ENCODE measurements at places on chromosomes 6 and 20.

- DNase-seq, result no peak
Observed at GRCh38 chr6:6556738-6557503, 31.6 kb upstream of the LY86 start.

- no peak for DNase-seq
Observed at GRCh38 chr6:35046862-35047261, 94.3 kb downstream of the TCP11 start.

- no peak for DNase-seq
Observed at GRCh38 chr6:154885214-154885613, 109.9 kb upstream of the TIAM2 start.

DNA sequence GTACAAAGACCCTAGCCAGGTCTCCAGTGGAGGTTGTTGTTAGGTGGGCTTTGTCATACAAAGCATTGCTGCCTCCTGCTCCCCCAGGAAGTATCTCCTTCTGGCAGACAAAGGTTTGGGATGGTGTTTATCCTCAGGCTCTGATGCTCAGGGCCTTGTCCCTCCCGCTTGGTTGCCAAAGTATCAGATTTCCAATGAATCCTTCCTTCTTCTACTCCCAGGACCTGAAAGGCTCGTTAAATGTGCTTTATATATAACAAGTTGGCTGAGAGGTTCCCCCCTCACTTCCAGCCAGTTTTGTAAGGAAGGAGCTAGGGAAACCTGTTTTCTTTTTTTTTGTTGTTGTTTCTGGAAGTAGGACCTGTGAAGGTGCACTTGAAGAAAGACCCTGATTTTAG lies 14.4 kb downstream of the PTK7 start:
- no peak for DNase-seq

DNA sequence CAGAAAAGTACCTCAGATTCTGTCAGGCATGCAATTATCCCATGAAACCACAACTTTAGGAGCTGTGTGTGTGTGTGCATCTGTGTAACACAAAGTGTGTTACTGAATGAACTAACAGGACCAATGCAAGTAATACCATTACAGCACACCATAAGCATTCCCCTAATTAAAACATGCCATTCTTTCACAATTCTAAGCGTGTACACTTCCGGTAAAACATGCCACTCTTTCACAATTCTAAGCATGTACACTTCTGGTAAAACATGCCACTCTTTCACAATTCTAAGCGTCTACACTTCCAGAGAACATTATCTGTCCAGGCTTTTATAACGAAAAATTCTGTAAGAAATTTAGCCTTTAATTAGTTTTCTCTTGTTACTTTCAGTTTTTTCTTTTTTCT lies 238.2 kb downstream of the GMDS start:
- no peak for DNase-seq

- DNase-seq, result no peak
Observed at GRCh38 chr20:16930656-16931055, 182.5 kb downstream of the OTOR start.

- DNase-seq, result no peak
Observed at GRCh38 chr20:43432498-43432897, 25.2 kb upstream of the SRSF6 start.

DNA sequence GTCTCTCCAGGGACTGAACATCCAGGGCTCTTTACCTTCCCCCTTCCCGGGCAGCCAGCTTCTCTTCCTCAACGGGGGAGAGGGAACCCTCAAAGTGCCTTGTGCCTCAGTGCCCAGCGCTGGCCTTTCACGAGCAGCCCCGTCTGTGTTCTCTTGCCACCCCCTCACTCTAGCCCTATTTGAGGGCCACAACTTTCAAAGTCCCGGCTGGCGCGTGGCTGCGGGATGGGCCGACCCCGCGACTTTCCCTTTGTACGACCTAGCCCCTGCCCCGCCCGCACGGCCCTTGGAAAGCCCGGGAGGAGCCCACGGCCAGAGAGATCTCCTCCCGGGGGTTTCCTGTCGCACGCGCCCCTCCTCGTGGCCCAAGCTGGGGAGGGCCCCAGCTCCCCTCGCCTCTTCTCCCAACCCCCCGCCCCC lies 559 bp downstream of the SCRT2 start:
- no peak for DNase-seq

- no peak for DNase-seq
Observed at GRCh38 chr6:62217866-62218265, 68.2 kb downstream of the KHDRBS2 start.

- DNase-seq, result no peak
Observed at GRCh38 chr20:35404614-35405259, 7.0 kb downstream of the UQCC1 start.

DNA sequence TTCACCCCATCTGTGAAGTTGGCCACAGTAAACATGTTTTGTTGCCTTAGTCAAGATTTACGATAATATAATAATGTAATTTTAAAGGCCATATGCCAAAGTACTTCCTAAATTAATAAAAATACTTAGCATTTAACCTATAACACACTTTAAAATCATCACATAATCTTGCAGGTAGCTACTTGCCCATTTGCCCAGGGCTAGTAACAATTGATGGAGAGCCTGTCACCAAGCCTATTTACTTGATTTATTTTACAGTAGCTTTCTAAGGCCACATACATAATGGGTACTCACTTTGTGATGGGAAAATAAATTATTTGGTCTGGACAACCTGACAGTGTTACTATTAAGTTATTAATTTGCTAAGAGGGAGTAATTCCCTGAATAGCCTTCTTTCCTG lies 14.5 kb downstream of the BTBD9 start:
- no peak for DNase-seq

GRCh38 chr6:35014341-35014740 lies 125.3 kb downstream of the ANKS1A start:
- no peak for DNase-seq

DNA sequence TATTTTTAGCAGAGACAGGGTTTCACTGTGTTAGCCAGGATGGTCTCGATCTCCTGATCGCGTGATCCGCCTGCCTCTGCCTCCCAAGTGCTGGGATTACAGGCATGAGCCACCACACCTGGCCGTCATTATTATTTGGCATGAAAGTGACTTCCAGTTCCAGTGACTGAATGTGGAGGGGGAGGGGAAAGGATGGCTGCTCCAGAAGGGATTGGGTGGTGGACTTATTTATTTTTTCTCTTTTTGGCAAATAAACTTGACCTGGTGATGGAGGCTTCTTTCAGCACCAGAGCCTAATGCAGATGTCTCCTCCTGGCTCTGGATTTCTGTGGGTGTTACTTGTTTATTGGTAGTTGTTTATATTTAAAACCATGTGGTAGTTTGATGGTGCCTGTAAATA lies 16.9 kb upstream of the SLC22A23 start:
- no peak for DNase-seq

GRCh38 chr6:10933126-10933525 lies 46.3 kb downstream of the SYCP2L start:
- DNase-seq, result no peak

DNA sequence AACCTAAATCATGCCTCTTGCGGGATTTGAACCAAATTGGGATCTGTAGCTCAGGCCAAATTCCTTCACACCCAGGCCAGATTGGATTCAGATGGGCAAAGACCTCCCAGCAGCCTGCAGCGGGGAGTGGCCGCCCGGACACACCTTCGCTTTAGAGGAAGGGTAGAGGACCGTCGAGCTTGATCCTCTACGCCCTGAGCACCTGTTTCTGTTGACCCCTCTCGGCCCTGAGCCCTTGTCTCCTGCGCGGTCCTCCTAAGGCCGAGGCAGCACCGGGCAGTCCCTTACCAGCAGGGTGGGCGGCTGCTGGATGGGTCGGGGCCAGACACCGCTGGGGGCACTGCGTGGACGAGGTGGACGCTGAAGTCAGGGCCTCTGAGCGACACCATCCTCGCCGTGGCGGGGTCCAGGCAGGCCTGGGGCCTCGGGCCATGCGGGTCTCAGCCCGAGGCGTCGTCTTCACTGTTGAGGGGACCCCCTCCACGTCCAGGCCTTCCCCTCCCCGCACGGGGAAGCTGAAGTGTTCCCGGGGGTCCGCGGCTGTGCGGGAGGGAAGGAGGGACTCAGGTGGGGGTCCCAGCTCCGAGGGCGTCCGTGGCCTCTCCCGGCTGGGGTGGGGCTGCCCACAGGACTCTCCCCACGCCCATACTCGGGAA lies 114.8 kb downstream of the SMOC2 start:
- no peak for DNase-seq

DNA sequence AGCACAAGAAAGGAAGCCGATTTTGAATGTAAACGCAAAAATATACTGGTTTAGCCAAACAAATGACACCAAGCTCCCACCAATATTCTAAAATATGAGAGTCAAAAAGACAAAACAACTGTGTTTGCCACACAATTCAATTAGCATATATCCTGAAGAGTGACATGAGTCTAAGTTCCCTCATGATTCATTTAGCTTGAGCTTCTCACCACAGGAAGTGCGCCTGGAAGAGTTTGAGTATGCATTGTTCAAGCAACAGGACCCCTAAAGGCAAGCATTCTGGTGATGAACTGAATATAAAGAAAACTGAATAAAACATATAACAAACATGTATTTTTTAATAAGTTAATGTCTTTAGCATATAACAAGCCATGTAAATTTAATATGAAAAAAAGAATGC lies 115.2 kb upstream of the RUNX2 start:
- no peak for DNase-seq

DNA sequence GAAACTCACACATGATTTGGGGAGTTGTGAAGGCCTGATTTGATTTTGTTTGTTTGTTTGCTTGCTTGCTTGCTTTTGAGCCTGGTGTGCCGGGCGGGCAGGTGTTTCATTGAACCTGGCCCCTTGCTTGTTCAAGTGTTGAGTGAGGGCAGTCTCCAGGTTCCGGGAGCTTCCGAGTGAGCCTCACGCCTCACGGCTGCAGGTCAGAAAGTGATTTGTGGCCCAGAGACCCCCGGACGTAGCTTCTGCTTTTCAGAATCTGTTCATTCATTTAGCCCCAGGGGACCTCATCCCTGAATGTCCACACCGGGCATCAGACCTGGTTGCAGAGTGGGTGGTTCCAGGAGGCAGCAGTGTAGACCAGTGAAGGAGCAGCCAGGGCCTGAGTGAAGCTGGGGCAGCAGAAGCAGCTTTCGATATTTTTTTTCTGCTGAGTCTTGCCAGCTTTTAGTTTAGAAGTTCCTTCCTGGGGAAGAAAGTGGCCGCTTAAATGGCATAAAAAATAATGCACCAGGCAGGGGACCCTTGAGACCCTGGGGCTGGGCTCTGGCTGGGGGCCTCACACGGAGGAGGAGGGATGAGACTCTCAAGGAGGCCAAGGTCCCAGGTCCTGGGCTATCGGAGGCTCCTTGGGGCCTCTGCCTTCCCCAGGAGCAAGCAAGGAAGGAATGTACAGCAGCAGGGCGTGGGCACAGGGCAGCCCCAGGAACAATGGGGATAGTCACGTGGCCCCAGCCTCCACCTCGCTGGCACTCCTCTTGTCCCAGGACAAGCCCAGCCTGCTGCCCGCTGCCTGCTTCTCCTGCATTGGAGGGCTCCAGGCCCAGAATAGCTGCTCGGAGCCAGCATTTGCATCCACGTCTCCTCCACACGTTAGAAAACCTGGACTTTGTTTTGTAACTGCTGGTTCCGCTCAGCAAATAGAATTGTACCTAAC lies 89.2 kb upstream of the BHLHE23 start:
- DNase-seq, result no peak

All from NCI-H524 treated with DMSO at 0.1 percent for 48 hours (cell line).